Activated T-cell treated with anti-CD3 and anti-CD28 coated beads, Interleukin-2, amount 50 U/mL, for 48 hours (primary cell): ENCODE measurements at places on chromosomes 7 and 10.

DNA sequence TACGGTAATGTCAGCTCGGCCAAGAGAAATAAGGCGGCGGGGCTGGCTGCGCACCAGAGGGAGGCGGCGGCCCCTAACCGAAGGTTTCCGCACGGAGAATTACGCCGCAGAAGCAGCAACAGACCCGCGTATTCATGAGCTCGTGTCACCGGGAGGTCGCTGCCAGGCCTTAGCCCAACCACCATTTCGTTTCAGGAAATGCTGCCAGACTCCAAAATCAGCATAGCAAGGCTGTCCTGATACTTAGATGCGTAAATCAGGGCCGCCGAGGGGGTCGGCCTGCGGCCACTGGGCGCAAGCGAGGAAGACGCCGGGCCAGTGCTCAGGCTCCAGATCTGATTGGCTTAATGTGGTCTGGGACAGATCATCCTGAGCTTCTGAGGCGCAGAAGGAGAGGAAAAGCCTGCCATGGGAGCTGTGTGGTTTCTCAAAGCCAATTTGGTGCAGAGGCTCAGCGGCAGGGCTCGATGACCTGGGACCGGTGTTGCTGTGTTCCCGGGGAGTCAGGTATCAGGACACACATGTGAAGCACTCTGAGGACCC, 247.9 kb downstream of the BAMBI start:
- DNase-seq: no peak

DNA sequence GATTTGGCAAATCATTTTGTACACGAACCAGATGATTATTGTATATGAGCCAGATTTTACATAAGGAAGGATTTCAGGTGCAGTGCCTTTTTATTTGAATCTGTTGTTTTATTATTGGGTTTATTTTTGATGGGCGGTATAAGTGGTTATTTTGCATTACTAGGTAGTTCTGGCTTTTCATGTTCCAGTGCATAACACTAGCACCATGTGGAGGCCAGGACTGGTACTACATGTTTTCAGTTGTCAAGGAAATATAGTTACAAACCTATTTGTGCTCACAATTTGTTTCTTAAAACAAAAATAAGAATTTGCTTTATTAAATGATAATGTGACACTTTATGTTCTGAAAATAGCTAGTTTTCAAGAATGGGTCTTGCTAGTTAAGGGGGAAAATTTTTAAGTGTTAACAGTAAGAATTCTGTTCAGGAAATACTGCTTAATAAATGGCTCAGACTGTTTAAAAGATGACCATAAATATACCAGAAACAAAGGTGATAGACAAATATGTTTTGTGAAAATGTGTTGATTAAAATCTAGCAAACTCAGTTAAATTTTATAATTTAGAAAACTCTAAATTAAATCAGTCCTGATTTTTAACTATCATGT, 7.1 kb upstream of the SEMA3E start:
- DNase-seq: no peak

DNA sequence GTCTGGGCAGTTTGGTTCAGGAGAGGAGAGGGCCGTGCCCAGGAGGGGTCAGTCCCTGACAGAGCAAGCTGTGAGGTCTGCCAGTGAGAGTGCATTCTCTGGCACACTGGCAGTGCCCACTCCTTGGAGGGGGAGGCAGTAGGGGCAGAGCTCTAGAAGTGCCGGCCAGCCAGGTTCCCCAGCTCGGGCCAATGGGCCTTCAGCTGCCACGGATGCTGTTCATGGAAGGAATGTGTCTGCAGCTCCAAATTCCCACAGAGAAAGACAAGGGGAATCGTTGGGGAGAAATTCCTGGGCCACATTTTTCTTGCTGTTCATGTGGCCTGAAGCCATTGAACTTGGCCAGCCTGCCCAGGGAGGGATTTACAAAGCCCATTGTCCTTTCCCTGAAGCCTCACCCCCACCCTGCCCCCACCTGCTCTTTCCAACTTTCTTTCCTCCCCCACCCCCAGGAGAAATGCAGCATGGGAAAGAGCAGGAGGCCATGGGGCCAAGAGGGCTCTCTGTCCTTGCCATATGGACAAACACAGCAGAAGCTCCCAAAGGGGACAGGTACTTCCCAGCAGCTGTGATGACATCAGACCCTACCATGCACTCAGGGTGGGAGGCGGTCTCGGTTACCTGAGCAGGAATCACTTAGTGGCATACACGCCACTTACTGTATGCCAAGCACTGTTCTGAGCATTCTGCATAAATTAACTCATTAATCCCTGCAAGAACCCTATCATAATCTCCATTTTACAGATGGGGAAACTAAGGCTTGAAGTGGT, 70.7 kb downstream of the ARHGAP22 start:
- DNase-seq: no peak

- DNase-seq: no peak
Observed at GRCh38 chr10:4830551-4830950, 4.5 kb downstream of the AKR1E2 start.

- DNase-seq: no peak
Observed at GRCh38 chr10:98276311-98276710, 8.3 kb upstream of the LOXL4 start.

DNA sequence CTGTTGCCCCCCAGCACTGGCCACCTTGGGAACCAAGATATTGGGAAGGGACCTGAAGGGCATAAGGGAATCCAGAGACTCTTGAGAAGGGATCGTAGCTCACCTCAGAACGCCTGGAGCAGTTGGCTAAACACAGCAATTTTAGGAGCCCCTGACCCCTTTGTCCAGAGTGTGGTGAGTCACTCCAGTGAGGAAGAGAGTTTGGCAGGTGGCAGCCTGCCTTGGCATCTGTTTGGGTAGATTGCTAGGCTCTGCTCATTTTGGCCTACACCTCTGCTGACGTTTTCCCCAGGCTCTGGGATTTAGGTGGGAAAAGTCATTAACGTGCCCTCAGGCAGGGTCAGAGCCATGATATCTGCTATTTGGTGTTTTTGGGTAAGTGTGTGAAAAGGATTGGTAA, 100.6 kb downstream of the GRB10 start:
- no peak for DNase-seq

DNA sequence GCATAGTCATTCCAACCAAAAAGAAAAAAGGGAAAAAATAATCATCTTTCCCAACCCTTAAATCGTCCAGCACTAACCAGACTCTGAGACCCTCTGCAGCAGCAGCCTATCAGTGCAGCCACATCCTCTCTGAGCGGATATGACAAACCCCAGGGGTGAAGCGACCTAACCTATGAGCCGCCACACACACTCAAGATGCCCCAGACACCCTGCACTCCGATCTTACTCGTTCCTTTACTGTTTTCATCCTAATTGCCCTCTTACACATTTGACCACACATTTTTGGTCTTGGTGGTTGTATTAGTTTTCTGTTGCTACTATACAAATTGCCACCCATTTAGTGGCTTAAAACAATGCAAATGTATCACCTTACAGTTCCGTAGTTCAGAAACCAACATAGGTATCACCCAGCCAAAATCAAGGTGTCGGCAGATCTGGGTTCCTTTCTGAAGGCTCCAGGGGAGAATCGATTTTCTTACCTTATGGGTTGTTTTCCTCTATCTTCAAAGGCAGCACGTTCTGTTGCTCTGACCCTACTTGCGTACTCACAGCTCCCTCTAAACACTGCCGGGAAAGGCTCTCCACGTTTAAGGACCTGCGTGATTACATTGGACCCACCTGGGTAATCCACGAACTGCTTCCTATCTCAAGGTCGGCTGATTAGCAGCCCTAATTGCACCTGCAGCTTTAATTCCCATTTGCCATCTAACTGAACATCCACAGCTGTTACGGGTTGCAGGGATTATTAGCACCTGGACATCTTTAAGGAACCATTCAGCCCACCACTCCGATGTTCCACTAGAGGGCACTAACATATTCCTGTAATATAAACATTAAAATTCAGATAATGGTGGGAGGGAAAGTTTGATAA, 37.3 kb upstream of the PRSS1 start:
- DNase-seq: peak; percentile 49

DNA sequence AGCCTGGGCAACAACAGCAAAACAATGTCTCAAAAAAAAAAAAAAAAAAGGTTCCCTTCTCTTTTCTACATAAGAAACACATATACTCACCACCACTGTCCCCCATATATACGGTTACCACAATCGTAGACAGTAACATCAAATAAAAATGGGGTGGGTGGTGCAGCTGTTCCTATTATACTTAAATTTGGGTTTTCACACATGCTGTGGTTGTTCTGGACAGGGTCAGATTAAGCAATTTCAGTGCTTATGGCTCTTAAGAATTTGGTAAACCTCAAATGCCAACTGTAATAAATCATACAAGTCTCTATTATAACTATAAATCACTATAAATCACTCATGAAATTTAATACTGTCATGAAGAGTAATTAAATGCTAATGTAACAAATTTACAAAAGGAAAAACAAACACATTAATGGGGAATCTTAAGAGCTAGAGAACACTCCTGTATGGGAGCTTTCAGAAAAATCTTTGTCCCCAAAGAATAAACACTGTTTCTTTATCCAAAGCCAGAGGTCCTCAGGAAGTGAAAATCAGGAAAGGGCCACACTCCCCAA, 143.6 kb downstream of the GLI3 start:
- no peak for DNase-seq

- DNase-seq: no peak
Observed at GRCh38 chr7:101212014-101212413, 5.4 kb downstream of the PLOD3 start.

DNA sequence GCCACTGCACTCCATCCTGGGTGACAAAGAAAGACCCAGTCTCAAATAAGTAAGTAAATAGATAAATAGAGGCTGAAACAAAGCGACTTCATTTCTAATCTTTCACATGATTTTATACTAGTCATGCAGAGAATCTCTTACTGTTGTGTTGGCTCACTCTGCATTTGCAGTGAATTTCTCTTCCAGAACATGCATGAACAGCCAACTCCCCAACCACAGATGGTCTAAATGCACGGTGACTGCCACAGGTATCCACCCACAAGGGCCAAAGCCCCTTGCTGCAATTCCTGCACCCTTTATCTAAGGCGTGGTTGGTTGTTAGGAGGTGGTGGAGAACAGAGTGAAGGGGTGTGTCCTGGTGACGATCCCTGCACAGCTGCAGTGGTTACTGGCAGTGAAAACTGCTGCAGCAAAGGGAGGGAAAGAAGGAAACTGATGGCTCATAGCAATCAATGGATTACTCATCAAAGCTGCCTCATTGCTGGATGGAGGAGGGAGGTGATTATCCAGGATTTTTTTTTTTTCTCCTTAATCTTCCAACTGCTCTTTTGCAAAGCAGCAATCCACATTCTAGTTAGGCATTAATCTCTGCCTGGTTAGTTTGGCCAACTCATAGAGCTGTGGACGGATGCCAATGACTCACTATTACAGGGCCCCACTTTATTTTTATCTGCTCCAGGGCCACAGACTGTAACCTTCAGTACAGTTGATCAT, 50.6 kb downstream of the PRTFDC1 start:
- peak; percentile 38 for DNase-seq

GRCh38 chr7:16484453-16485158, 19.1 kb upstream of the SOSTDC1 start:
- DNase-seq: no peak

- DNase-seq: no peak
Observed at GRCh38 chr10:125976960-125977605, 80.7 kb downstream of the FANK1 start.

GRCh38 chr10:111206521-111206920, 129.7 kb downstream of the ADRA2A start:
- no peak for DNase-seq

GRCh38 chr7:25671111-25671510, 442.8 kb upstream of the NPVF start:
- DNase-seq: no peak

DNA sequence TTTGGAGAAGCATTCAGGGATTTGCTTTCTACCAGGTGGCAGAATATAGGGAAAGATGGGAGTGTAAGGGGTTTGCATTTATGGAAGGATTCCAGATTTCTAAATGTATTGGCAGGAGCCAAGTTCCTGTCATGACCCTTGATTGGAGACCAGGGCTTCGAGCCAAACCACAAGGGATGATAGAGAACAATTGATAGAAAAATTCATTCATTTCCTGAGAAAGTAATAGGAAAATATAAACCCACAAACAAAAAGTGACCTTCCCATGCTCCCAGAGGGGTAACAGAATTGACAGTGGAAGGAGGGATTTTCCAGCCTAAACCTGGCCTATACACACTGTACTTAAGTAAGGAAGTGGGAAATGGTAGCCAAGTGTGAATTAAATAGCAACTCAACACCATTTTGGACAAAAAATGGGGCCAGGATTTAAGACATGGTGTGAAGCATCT, 22.4 kb upstream of the IFIT2 start:
- no peak for DNase-seq

DNA sequence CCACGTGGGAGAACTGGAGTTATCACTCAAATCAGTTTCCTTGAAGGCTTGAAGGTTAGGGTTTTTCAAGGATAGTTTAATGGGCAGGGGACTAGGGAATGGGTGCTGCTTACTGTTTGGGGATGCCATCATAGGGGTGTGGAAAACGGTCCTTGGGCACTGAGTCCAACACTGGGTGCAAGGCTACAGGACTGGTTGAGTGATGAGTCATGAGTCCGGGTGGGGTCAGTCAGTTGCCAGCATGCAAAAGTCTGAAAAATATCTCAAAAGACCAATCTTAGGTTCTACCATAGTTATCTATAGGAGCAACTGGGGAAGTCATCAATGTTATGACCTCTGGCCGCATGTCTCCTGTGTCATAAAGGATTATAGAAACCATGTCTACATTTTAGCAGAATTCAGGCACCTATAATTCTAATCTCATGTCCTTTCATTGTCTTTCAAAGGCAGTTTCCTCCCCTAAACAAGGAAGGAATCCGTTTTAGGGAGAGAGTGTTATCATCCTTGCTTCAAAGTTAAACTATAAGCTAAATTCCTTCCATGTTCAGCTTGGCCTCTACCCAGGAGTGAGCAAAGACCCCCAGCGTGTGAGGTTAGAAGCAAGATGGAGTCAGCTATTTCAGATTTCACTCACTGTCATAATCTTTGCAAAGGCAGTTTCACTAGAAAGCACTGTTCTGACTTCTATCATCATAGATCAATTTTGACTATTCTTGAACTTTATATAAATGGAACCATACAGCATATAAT, 94.5 kb downstream of the COL26A1 start:
- DNase-seq: no peak

- DNase-seq: no peak
Observed at GRCh38 chr7:77940647-77941046, 142.1 kb downstream of the PHTF2 start.

DNA sequence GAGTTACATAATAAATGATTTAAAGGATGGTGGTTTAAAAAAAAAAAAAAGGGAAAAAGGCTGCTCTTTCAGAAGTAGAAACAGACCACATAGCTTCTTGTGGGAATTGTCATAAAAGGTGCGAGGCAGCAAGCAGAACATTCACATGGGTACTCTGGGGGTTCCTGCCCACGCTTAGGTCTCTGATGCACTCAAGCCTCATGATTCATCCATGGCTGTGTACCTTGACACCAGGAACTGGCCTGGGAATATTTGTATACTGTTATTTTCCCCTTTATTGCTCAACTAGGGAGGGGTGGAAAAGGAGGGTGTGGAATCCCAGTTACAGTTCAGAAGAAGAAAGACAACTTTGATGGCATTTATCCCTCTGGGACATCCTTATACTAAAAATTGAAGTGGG, 4.0 kb downstream of the PON2 start:
- DNase-seq: no peak

DNA sequence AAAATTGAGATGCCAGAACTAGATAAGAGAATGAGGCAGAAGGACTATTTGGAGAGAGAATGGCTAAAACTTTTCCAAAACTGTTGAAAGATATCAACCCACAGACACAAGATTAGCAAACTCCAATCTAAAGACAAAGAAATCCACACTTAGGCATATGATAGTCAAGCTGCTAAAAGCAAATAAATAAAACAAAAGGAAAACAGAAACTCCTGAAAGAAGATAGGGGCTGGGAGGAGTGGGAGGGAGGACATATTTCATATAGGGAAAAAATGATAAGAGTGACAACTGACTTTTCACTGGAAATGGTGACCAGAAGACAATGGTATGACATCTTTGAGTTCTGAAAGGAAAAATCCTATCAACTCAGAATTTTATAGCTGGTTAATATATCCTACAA, 105.4 kb upstream of the ADO start:
- no peak for DNase-seq
